ENCODE measurements at places on chromosomes 6 and 20. TPM values are rescaled to one million over a fixed set of nuclear protein-coding genes. Genes with fewer than 3 reads are reported as not detected.

DNA sequence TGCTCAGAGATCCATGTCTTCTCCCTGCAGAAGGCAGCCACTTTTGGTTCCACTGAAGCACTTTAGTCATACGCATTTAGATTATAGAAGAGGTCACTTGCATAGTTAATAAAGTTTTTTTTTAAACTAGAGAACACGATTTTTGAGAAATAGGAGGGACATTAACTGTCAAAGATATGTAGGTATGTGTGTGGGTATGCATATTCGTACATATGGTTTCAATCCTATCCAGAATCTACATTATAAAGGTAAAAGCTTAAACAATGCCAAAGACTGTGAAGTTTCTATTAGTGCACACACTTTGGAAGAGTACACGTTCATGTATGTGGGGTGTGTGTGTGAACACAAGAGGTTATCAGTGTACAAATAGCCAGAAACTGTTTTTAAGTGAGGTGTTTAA, 103.2 kb downstream of the BTBD3 start:
- no peaks in the 10 kb centered on the region for H3K4me1 ChIP-seq
- H3K27ac ChIP-seq = no peak overlapping the region
- no peak overlapping the region for H3K4me3 ChIP-seq
- H3K27me3 ChIP-seq = no peaks in the 10 kb centered on the region
- no peaks in the 10 kb centered on the region for H3K36me3 ChIP-seq
- DNase-seq = no peak

- no peaks in the 10 kb centered on the region for H3K36me3 ChIP-seq
- peaks cover 45% of the 10 kb centered on the region for H3K4me1 ChIP-seq
- DNase-seq = no peak
These were observed 98.4 kb upstream of the KCNG1 start for GRCh38 chr20:51121272-51121671.

- DNase-seq = no peak
- no peak overlapping the region for H3K4me3 ChIP-seq
- H3K27me3 ChIP-seq = no peaks in the 10 kb centered on the region
- H3K27ac ChIP-seq = no peak overlapping the region
- no peaks in the 10 kb centered on the region for H3K36me3 ChIP-seq
These were observed 15.1 kb downstream of the PDSS2 start for GRCh38 chr6:107444277-107444676.

DNA sequence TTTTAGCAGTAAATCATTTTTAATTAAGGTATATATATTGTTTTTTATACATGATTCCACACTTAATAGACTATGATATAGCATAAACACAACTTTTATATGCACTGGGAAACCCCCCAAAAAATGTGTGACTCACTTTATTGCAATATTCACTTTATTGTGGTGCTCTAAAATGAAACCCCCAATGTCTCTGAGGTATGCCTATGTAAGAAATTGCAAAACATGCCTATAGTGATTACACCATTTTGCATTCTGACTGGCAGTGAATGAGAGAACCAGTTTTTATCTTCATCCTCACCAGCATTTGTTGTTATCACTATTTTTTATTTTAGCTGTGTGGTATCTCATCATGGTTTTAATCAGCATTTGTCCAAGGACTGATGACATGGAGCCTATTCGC, 8.5 kb upstream of the CST11 start:
- H3K4me1 ChIP-seq = no peaks in the 10 kb centered on the region
- no peak for DNase-seq
- no peaks in the 10 kb centered on the region for H3K36me3 ChIP-seq
- no peak overlapping the region for H3K27ac ChIP-seq

GRCh38 chr6:24323632-24324337, 34.1 kb downstream of the DCDC2 start:
- no peaks in the 10 kb centered on the region for H3K27me3 ChIP-seq
- H3K36me3 ChIP-seq = no peaks in the 10 kb centered on the region
- no peaks in the 10 kb centered on the region for H3K4me1 ChIP-seq
- H3K4me3 ChIP-seq = no peak overlapping the region

DNA sequence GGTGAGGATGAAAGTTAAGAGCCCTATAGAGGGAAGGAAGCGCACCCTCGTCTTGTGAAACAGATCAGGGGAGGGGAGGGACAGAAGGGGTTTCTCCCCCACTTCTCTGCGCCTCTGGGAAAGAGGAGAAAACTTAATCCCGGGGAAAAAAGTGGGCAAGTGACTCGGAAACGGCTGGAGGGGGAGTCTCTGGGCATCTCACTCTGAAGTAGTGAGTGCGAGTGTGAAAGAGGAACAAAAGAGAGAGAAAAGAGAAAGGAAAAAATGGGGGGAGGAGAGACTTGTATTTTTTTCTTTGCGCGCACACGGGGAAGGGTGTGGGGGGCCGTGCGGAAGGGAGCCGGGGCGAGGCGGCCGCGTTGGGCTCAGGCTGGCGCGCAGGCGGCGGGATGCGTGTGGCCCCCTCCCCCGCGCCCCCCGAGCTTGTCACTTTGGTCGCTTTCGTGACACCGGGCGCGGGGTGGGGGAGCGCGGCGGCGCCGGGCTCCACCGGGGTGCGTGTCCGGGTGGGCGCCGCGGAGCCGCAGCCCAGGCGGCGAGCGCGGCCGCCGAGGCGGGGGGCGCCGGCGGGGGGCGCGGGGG, 454 bp downstream of the L3MBTL3 start:
- H3K4me3 ChIP-seq = peak overlapping the region; percentile 81
- H3K36me3 ChIP-seq = no peaks in the 10 kb centered on the region
- no peak for DNase-seq
- H3K27ac ChIP-seq = peak overlapping the region; percentile 75
- H3K4me1 ChIP-seq = peaks cover 5% of the 10 kb centered on the region

- no peak overlapping the region for H3K4me3 ChIP-seq
- H3K36me3 ChIP-seq = no peaks in the 10 kb centered on the region
- no peaks in the 10 kb centered on the region for H3K27me3 ChIP-seq
- H3K4me1 ChIP-seq = peaks cover 44% of the 10 kb centered on the region
These were observed 6.7 kb upstream of the HSF2 start for GRCh38 chr6:122392564-122393350.

DNA sequence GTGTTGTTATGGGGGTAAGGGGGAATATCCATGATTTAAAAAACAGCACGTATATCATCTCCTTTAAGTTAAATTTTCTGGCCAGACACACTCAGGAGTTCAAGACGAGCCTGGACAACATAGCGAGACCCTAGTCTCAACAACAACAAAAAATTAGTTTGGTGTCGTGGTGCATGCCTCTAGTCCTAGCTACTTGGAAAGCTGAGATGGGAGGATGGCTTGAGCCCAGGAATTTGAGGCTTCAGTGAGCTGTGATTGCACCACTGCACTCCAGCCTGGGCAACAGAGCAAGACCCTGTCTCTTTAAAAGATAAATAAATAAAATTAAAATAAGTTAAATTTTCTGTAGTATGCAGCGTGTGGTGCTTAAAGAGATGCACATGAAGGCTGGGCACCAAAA, 31.5 kb upstream of the SRSF6 start:
- H3K4me1 ChIP-seq = no peaks in the 10 kb centered on the region
- H3K4me3 ChIP-seq = no peak overlapping the region
- DNase-seq = peak; percentile 53
- no peaks in the 10 kb centered on the region for H3K36me3 ChIP-seq
- H3K27me3 ChIP-seq = peaks cover 11% of the 10 kb centered on the region

DNA sequence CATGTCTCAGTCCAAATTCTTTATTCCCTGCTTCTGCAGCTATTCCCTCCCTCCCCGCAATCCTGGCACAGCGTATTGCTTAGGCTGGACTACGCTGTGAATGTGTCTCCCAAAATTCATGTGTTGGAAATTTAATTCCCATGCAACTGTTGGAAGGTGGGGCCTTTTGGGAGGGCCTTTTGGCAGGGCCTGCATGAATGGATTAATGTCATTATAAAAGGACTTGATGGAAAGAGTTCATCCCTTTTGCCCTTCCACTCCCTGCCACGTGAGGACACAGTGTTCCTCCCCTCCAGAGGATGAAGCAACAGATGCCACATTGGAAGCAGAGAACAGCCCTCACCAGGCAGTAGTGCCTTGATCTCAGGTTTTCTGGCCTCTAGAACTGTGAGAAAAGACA, 20.4 kb upstream of the NOTCH4 start:
- H3K27me3 ChIP-seq = peaks cover 4% of the 10 kb centered on the region
- no peaks in the 10 kb centered on the region for H3K36me3 ChIP-seq
- peak; percentile 92 for DNase-seq

DNA sequence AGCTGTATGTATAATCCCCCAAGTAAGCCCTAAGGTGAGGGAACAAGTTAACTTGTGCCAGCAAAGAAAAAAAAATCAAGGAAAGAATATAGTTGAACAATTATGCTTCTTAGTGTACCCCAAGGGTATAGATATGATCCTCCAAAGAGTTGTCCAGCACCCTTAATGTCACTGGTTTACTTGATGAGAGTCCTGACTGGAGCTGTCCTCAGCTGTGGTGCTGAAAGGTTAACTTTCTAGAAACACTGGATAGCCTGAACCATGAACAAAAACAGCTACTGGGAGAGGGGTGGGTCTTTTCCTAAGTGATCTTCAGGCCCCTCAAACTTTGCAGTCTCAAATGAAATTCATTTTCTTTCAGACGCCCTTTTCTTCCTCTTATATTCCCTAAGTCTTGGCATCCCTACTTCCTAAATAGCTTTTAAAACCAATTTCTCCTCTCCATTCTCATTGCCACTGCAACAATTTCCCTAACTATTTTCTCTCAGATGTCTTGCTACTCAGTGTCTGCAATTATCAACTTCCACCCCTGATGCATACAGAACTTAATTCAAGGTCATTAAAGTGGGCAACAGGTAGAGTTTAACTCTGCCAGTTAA, 83.5 kb upstream of the PROKR2 start:
- H3K4me1 ChIP-seq = no peaks in the 10 kb centered on the region
- no peaks in the 10 kb centered on the region for H3K27me3 ChIP-seq

DNA sequence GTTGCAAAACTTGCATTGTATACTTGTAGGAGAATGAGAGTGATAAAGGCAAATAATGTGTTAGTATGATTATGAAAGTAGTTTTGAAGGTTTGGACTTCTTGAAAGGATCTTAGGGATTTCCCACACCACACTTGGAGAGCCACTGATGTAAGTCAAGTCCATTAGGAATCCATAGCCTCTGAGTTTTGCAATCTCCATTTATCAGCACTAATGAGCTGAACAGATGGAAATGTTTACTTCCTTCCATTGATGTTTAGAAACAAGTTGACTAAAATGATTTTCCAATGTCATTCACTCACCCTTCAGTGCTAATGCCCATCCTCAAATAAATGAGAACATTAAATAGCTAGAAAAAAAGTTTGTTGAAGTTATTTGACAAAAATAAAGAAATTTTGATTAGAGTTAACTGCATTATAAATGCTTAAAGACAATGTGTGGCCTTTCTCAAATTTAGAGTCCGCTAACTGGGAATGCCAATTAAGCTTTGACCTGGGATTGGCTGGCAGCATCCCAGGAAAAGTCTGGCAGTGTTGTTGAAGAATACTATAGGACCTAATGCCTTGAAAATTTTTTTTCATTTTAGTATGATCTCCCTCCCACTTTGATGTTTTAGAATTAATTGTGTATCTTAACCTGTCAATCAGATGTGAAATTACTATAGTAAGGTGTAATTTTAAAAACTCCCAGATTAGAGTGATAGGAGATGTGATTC, 68.0 kb downstream of the SLC35F1 start:
- H3K36me3 ChIP-seq = no peaks in the 10 kb centered on the region
- H3K27ac ChIP-seq = no peak overlapping the region
- H3K4me1 ChIP-seq = no peaks in the 10 kb centered on the region
- DNase-seq = no peak
- H3K4me3 ChIP-seq = no peak overlapping the region

DNA sequence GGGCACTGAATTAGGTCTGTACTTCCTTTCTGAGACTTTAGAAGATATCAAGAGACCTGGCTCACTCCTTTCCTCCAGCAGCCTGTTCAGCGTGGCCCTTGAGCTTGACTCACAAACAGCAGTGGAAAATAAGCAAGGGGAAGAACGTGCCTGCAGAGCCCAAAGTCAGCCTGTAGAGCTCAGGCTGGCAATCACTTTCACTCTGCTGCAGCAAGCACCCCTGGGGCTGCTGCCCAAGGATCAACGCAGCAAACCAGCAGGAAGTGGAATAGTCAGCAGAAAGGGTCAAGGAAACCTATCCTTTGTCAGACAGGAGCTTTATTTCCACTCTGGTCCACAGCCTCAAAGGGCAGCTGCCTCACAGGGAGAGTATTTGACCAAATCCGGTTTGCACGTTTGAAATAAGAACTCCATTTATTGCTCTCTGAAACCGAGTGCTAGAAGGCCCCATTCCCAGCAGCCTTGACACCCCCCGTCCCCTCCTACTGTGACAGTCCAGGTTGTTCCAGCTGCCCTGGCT, 77.4 kb downstream of the PRDM1 start:
- no peak overlapping the region for H3K4me3 ChIP-seq
- H3K36me3 ChIP-seq = no peaks in the 10 kb centered on the region
- peak overlapping the region; percentile 42 for H3K27ac ChIP-seq
- DNase-seq = no peak
- no peaks in the 10 kb centered on the region for H3K4me1 ChIP-seq

- no peak overlapping the region for H3K4me3 ChIP-seq
- H3K27me3 ChIP-seq = no peaks in the 10 kb centered on the region
- peaks cover 7% of the 10 kb centered on the region for H3K4me1 ChIP-seq
- H3K27ac ChIP-seq = no peak overlapping the region
- no peak for DNase-seq
These were observed 497.4 kb upstream of the EPHA7 start for GRCh38 chr6:93916716-93917115.

DNA sequence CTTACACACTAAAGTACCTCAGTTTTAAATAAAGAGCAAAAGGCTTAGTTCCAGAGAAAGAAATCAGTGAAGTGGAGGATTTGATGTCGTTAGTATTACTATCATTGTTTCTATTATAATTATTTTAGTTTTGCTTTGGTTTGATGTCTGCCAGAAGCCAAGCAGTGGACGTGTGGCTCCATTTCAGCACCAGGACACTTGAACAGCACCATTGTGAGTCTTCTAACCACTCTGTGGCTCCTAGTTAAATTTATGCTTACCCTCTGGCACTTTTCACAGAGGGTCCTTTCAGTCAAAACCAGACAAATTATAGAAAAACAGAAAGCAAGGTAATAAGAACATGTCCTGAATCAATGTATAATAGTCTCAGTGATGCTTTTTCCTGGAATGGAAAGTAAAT, 3.4 kb downstream of the COL9A1 start:
- H3K4me1 ChIP-seq = no peaks in the 10 kb centered on the region
- no peak overlapping the region for H3K27ac ChIP-seq
- H3K27me3 ChIP-seq = no peaks in the 10 kb centered on the region
- no peaks in the 10 kb centered on the region for H3K36me3 ChIP-seq

DNA sequence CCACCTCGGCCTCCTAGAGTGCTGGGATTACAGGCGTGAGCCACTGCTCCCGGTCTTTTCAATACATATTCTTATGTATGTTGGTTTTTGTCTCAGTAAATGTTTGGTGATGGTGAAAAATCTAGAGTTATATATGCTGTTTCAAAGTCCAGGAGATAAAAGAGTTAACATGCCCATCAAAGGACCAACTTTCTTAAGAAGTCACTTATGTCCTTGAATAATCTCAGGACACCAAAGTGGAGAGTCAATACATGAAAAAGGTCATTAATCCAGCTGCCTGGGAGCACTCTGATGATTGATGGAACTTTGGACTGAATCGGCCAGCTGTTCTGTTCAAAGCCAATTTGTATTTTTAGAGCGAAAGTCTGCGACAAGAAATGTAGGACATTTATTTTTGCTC, 59.8 kb upstream of the HDAC2 start:
- no peaks in the 10 kb centered on the region for H3K27me3 ChIP-seq
- no peak for DNase-seq
- no peaks in the 10 kb centered on the region for H3K4me1 ChIP-seq
- H3K27ac ChIP-seq = no peak overlapping the region
- no peaks in the 10 kb centered on the region for H3K36me3 ChIP-seq

The CLDN20 gene
- not detected for total RNA-seq

The PHACTR3 gene
- total RNA-seq = 0.42 TPM

The WFDC10B gene
- not detected for total RNA-seq

The MAPK14 gene
- 53.2 TPM for total RNA-seq

The BNIP5 gene
- total RNA-seq = not detected

The C6orf132 gene
- total RNA-seq = 1.7 TPM

The TPX2 gene
- 0.50 TPM for total RNA-seq

The TP53TG5 gene
- total RNA-seq = 0.17 TPM
